ENCODE measurements at places on chromosomes 1 and 21.

DNA sequence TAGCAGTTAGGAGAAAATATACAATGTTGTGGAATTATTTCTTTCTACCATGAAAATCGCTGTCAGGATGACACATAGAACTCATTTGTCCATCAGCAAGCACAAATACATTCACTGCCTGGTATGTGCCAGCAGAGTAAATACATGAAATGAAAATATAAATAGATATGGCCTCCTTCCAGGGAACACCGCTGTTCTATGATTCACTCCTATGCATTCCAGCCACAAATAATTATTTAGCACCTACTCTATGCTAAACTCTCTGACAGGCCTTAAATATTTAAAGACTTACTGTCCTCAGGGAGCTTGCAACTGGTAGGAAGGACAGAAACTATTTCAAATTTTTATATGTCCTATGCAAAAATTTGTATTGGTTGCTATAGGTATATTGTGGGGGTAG, 975.0 kb upstream of the NCAM2 start:
- no peak for DNase-seq

DNA sequence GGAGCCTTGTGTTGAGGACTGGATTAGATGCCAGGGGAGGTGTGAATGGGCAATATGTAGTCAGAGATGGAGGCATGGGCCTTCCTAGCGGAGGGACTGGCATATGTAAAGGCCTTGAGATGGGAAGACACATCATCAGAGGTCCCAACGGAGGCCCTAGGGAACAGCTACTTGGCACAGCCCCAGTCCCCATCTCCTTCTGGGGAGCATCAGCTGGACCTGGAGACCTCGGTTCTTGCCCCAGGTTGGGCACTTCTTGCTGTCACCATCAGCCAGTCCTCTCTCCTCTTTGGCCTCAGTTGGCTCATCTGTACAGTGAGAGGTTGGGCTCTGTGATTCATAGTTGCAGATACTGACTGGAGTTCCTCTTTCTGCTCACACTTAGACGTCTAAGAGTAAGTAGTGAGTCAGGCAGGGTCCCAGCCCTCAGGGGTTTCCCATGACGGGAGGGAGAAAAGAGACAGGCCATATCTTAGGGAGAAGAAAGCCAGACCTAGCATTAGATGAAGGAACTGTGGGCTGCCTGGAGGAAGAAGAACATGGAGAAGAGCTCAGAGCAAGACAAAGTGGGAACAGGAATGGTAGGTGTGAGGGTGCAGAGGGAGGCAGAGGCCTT, 3.4 kb upstream of the MARCKSL1 start:
- no peak for DNase-seq

- DNase-seq: no peak
Measured at GRCh38 chr1:168112673-168113305, 23.9 kb downstream of the GPR161 start.

DNA sequence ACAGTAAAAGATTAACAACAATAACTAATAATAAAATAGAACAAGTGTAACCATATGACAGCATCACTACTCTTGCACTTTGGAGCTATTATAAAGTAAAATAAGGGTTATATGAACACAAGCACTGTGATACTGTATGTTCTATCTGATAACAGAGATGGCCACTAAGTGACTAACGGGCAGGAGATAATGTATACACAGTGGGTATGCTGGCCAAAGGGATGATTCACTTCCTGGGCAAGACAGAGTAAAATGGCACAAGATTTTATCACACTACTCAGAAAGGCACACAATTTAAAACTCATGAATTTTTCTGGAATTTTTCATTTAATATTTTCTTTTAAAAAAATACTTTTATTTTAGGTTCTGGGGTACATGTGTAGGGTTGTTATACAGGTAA, 12.3 kb downstream of the SLC9C2 start:
- no peak for DNase-seq

- no peak for DNase-seq
Measured at GRCh38 chr1:164163289-164163849, 395.6 kb upstream of the PBX1 start.

DNA sequence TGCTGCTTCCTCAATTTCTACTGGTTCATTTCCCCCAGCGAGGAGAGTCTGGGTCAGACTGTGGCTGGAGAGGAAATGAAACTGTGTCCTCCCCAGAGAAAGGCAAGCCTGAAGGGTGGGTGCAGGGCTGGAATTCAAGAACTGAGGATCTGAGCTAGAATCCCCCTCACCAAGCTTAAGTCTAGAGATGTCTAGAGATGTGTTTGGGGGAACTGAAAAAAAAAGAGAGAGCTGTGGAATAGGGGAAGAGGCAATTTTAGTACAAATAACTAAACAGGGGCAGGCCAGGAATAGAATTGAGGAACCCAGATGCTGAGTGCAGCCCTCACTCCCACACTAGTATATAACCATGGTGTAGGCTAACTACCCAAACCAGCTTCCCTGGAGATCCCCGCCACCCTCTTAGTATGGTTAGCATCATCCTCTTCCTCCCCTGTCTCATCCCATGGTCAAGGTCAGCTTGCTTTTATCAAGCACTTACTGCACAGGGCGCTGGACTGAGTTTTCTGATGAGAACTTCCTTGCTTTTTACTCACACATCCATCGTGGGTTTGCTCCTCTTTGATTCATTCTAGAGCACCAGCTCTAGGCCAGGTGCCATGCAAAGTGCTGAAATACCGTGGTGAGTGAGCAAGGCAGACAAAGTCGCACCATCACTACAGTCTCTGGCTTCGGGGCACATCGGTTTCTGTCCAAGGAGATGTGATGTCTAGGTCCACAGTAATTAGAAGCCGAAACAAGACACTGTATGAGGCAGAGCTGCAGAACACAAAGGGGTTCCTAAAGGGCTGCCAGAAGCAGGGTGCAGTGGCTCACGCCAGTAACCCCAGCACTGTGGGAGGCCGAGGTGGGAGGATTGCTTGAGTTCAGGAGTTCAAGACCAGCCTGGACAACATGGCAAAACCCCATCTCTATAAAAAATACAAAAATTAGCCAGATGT, 112.9 kb upstream of the IPO9 start:
- DNase-seq: no peak

GRCh38 chr1:154874465-154874864, 4.4 kb upstream of the KCNN3 start:
- DNase-seq: no peak

DNA sequence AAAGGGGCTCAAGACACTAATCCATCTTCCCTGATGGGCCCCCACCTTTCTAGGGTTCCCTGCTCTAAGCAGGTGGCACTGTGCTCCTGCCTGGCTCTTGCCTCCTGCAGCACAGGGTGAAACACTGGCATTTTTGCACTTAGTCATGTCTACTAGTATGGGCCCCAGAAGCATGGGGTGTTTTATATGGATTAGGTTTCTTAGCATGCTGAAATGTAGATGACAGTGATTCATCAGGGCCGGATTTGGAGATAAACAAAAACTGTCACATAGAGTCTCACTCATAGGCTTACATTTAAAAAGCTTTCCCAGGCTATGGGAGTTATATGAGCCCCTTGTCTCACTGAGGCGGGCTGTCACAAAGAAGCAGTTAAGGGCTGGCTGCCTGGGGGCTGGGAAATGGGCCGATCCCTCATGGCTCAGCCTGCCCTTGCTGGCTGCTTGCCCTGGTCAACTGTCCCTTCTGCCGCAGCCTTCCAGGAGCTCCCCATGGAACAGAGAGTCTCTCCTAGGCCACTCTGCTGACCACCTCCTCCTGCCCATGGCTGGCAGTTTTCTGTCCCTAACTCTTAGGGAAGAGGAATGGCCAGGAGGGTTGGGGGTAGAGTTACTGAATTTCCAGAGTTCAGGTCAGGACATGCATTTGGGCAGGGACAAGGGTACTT, 6.5 kb downstream of the GALNT2 start:
- no peak for DNase-seq

DNA sequence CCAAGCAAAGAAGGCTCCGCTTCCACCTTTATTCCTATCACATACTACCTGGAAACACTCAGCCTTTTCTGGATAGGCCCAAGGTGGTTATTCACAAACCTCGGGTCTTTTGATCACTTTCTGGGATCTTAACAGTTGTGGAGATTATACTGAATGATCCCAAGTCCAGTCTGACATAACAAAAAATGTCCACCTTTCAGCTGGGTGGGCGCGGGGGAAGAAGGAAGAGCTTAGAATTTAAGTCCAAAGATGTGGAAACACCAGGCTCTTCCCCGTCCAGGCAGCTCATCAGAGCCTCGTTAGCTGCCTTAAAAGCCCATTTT, 338 bp upstream of the C1orf53 start:
- no peak for DNase-seq

GRCh38 chr1:65054481-65054880, 88.1 kb upstream of the JAK1 start:
- no peak for DNase-seq

- no peak for DNase-seq
Measured at GRCh38 chr1:55926906-55927471, 652.4 kb downstream of the PLPP3 start.

GRCh38 chr1:61754545-61754944, 12.3 kb downstream of the PATJ start:
- no peak for DNase-seq

DNA sequence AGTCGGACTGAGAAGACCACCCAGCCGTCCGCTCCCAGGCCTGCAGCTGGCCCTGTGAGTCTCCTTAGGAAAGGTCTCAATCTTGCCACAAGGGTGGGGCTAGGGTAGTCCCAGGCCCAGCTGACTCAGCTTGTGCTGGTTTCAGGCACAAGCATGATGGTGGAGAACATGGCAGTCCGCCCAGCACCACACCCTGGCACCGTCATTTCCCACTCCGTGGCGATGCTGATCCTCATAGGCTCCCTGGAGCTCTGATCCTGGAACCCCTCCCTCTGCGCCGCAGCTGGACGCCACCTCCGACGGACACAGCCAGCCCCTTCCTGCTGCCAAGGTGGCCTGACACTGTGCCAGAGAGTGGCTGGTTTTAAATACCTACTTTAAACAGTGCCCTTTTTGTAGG, 10.7 kb downstream of the TMEM81 start:
- no peak for DNase-seq

DNA sequence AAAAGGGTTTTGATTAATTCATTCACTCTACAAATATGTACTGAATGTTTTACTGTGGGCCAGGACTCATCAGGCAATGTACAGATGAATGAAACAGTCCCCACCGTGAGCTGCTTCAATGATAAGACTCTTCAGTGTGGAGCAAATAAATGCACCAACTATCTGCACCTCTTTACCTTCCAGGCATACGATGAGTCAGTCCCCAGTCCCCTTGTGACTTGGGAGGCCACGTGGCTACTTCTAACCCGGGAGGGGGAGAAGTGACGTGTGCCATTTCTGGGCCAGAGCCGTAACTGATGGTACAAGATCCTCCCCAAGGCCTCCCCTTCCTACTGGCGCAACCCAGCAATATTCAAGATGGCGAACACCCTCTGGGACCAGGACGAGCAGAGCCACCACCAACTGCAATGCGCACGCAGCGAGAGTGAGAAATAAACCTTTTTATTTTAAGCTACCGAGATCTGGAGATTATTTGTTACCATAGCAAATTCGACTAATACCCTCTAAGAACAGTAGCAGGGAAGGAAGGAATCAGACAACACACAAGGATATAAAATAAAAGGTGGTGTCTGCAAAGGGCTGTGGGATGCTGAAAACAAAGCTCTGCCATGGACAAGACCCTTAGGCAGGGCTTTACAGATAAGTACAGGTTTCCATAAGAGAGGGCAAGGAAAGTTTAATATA, 74.5 kb downstream of the NPHP4 start:
- DNase-seq: no peak

- no peak for DNase-seq
Measured at GRCh38 chr1:12413664-12414410, 184.0 kb downstream of the VPS13D start.

GRCh38 chr1:204170494-204171155, 4.5 kb upstream of the REN start:
- DNase-seq: no peak

All from stimulated activated CD8-positive, alpha-beta memory T cell treated with anti-CD3 and anti-CD28 coated beads, Interleukin-2, amount 100 ng/mL, for 1 hour (primary cell).